ENCODE measurements at places on chromosomes 2 and 18.

GRCh38 chr2:168278424-168278888 is 31.1 kb upstream of the STK39 start:
- no peak for DNase-seq

- no peak for DNase-seq
These were observed 62.2 kb downstream of the PAPOLG start for GRCh38 chr2:60818272-60818671.

GRCh38 chr2:10039658-10040410 is 3.5 kb upstream of the KLF11 start:
- DNase-seq: no peak

- no peak for DNase-seq
These were observed 36.2 kb downstream of the EFEMP1 start for GRCh38 chr2:55887351-55887750.

DNA sequence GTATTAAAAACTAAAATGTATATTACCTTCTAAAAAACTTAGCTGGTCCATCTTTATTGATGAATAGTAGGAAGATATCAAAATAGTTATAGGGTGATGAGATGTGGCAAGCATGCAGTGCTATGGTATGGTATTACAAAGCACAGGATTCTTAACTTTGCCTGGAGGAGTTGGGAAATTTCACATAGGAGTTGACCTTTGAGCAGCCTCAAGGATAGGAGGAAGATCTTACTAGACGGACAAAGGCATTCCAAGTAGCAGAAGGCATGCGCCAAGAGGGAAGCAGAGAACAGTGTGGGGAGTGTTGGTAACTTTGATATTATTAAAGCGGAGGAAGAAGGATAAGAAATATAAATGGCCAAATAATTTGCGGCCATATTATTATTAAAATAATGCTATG is 60.0 kb downstream of the TTC21B start:
- no peak for DNase-seq

DNA sequence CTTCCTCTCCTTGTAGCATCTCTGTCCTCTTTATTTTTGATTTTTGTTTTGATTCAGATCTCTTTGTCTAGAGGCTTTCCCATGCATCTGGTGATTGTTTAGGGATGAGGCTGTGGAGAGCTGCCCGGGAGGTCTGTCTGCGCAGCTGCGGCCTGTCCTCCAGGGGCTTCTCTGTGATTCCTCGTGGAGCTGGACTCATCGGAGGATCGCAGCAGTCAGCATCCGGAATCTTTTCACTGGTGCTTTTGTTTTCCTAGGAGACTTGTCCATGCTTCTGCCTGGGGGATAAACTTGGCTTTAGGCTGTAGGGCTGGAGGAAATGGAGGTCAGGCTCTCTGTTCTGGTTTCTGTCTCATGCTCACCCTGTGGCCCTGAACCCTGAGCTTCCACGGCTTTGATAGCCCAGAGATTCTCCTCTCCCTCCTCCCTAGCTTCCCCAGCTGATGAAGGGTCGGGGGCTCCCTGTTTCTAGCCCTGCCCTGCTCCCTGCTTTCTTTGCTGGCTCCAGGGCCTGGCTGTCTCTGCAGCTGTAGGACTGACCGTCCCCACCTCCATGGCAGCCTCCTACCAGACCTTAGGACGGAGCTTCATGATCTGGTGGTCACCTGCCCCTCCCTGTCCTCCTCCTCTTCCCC is 35.5 kb downstream of the ZNF532 start:
- DNase-seq: no peak

GRCh38 chr18:8854550-8854949 is 149.2 kb downstream of the MTCL1 start:
- DNase-seq: no peak

DNA sequence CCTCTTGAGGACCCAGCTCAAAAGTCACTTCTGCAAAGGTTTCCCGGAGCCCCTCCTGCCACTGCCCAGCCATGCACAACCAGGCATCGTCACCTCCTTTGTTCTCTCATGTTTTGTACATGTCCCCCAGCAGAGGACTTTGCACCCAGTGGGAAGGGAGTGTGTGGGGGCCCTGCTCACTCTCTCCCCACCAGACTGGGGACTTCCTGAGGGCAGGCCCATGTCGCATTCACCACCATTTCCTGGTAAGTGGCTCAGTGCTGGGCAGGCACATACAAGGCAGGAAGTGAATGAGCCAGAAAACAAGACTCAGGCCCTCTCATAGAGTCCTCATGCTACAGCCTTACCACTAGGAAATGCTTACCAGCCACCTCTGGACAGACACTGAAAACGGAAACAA is 18.9 kb downstream of the MRPL35 start:
- no peak for DNase-seq

DNA sequence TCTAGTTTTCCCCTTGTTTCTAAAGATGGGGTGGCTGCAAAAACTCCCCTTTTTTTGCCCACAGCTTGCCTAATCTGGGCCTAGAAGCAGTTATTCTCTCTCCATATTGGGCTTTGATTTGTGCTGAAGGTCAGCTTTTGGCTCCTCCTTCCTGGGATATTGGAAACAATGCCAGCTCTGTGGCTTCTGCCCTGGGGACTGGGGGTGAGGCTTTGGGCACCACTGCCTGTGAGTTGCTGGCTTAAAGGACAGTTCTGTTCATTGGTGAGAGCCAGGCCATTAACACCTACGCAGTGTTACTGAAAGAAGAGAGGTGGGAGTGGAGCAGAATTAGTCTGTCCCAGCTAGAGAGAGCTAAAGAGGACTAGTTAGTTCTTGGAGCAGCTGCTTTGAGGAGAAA is 4.3 kb downstream of the UBXN2A start:
- DNase-seq: no peak

Measured in T-helper 9 cell (primary cell).